ENCODE measurements at places on chromosomes 5 and 9. TPM values are rescaled to one million over a fixed set of nuclear protein-coding genes. Genes with fewer than 3 reads are reported as not detected.
A peak's percentile ranks its signal among the peaks of the same experiment; 100 is the strongest.

DNA sequence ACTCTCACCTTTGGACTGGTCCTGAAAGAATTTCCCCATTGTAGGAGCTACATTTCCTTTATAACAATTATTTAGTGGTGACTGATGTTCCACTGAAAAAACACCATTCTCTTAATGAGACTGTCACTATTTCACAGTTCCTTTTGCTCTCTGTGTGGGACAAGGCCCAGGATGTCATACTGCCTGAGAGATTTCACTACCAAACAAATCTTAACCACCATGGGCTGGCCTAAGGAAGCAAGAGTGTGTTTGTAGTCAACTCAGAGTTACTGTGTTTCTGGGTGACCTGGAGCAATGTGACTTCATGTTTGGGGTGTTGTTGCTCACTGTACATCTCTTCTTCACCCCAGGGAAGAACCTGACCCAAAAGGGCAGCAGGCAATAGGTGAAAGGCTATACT is 50.1 kb upstream of the ZNF608 start:
- no peak for DNase-seq

DNA sequence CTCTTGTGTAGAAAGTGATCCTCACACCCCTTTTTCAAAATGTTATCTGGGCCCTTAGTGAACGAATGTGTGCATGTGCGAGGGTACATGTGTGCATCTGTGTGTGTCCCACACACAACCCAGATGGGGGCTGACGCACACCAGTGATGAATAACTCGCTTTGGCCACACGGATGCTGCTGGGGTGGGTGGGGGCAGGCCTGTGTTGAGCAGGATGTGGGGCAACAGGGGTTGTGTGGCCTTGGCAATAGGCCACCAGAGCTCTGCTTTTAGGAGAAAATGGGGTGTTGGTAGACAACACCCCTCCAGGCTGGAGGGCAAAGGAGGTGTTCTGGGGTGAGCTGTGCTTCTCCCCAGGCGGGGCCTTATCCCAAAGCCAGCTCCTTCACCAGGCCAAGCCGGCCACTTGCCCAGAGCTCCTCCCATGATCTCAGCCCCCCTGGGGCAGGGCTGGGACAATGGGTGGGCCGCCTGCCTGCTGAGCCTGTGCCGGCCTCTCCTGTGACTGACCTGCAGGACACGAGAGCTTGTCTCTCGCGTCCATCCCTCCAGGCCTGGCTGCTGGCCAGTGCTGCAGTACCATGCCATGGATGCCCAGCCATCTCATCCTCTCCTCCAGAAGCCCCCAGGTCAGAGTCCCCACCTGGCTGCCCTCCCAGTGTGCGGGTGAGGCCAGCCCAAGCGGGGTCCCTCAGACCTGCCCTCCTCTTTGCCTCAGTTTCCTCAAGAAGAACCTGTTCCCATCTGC is 1.7 kb downstream of the DBN1 start:
- peak; percentile 90 for DNase-seq

DNA sequence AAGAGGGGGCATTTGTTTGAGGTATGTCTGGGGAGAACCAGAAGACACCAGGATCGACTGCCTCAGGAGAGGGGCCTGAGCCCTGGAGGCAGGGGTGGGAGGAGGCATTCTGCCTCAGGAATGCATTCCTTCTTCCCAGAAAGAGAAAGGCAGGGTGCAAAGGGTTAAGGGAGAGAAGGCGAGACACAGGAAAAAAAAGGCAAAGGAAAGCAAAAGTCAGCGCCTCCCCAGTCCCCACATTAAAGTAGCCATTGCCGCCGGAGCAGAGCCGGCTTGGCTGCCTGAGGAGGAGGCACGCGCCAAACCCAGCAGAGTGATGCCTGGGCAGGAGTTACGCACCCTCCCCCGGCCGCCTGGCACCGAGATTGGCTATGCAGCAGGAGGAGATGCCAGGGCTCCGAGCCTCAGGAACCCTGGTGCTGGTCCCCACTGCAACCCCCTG is 123.8 kb upstream of the PHYKPL start:
- DNase-seq: no peak

GRCh38 chr5:180645274-180646204 is 3.9 kb downstream of the FLT4 start:
- peak; percentile 68 for DNase-seq

- peak; percentile 76 for DNase-seq
Measured at GRCh38 chr9:131598121-131598520, 52.8 kb downstream of the PRRT1B start.

The PCDHA1 gene
- 0.10 TPM for polyA plus RNA-seq

The ANKRD31 gene
- 0.03 TPM for polyA plus RNA-seq

DNA sequence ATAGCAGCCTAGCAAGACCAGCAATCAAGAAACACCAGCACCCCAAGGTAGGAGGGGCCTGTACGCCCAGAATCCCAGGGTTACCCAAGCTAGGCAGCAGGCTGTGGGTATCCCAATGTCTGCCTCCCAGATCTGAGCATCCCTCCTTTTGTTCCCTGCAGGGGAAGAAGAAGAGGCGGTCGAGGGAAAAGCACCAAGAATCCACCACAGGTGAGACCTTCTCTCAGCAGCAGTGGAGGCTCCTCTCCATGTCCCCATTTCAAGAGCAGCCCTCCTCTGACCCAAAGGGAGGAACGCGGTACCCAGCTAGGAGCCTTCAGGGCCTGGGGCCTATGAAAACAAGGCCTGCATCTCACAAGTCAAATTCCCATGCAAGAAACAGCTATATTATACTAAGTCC is 28.9 kb downstream of the TCF7 start:
- DNase-seq: peak; percentile 14

The TEX48 gene
- not detected for polyA plus RNA-seq

- no peak for DNase-seq
Measured at GRCh38 chr5:128800377-128800776, 164.9 kb upstream of the SLC27A6 start.

GRCh38 chr9:112029921-112030444 is 133.4 kb downstream of the UGCG start:
- no peak for DNase-seq

GRCh38 chr5:148491015-148491792 is 107.4 kb downstream of the FBXO38 start:
- DNase-seq: no peak

- DNase-seq: no peak
Measured at GRCh38 chr9:18969128-18969527, 63.9 kb downstream of the SAXO1 start.

GRCh38 chr5:134072471-134073210 is 41.8 kb upstream of the TCF7 start:
- DNase-seq: no peak

- DNase-seq: no peak
Measured at GRCh38 chr5:119996128-119996527, 366.8 kb downstream of the FAM170A start.
